Urothelium cell line (cell line): ENCODE measurements at places on chromosomes 11 and 22.

GRCh38 chr11:82936261-82936660 lies 34.7 kb downstream of the DDIAS start:
- DNase-seq = no peak

DNA sequence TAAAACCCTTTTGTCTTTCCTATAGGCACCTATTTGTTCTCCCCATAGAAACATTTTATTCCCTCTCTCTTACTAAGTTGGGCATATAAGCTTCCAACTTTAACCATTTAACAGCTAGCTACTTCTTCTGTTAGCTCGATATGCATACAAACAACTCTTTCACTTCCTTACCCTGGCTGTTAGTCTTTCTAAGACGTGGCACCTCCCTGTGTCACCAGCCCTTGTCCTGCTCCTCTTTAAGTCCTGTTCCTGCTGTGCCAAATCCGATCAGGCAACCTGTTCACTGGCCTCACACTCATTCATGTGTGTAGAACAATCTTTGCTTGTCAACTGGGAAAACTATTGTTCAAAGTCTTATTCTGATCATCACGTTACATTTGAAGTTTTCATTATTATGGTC lies 1376.1 kb upstream of the TENM4 start:
- DNase-seq = no peak

GRCh38 chr11:61108847-61109585 lies 6.7 kb downstream of the CD5 start:
- DNase-seq = no peak

DNA sequence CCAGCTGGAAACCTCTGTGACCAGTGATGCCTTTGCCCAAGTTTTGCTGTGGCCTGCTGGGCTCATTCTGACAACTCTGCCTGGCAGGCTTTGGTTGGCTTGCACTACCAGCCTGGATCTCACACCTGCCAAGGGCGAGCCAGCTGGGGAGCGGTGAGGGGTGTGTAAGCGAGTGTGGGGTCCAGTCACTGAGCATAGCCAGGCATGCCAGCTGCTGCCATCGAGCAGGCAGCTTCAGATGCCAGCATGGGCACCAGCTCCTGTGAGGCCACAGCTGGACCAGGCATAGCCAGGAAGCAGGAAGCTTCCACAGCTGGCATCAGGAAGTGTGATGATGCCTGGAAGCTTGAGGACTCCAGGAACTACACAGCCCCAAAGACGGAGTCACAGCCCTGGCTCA lies 1674.6 kb downstream of the LRRC4C start:
- DNase-seq = no peak

GRCh38 chr11:65873318-65874156 lies 937 bp upstream of the EFEMP2 start:
- peak; percentile 95 for DNase-seq

DNA sequence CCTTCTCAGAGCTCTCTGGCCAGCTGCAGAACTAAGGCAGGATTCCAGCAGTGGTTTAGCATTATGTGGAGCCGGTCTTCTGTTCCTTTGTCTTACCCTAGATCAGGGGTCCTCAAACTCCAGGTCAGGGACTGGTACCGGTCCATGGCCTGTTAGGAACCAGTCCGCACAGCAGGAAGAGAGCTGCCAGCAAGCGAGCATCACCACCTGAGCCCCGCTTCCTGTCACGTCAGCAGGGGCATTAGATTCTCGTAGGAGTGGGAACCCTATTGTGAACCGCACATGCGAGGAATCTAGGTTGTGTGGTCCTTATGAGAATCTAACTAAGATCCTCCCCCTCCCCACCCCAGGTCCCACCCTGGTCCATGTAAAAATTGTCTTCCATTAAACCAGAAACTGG lies 1.6 kb downstream of the OR10G7 start:
- no peak for DNase-seq

GRCh38 chr22:22932512-22932941 lies 44.9 kb downstream of the IGLL5 start:
- DNase-seq = no peak

DNA sequence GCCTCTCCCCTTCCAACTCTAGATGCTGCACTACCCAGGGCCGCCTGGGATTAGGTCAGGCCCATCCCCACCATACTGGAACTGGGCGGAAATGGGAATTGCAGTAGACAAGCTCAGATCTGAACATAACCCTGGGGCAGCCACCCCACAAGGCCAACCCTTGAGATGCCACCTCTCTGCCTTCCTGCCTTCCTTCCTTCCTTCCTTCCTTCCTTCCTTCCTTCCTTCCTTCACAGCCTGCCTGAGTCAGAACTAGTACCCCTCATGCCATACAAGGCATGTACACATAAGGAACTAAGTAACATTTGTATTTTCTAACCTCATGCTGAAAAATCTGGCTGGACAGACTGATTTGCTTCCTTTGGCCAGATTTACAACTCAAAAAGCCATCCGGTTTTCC lies 28.0 kb downstream of the SHISAL1 start:
- DNase-seq = no peak

- no peak for DNase-seq
Observed at GRCh38 chr11:16806791-16807190, 68.3 kb downstream of the C11orf58 start.

- DNase-seq = no peak
Observed at GRCh38 chr22:45204819-45205218, 35.9 kb downstream of the KIAA0930 start.

- no peak for DNase-seq
Observed at GRCh38 chr11:65217441-65218423, 36.0 kb downstream of the CAPN1 start.
